ENCODE measurements at places on chromosomes 7 and 10.

DNA sequence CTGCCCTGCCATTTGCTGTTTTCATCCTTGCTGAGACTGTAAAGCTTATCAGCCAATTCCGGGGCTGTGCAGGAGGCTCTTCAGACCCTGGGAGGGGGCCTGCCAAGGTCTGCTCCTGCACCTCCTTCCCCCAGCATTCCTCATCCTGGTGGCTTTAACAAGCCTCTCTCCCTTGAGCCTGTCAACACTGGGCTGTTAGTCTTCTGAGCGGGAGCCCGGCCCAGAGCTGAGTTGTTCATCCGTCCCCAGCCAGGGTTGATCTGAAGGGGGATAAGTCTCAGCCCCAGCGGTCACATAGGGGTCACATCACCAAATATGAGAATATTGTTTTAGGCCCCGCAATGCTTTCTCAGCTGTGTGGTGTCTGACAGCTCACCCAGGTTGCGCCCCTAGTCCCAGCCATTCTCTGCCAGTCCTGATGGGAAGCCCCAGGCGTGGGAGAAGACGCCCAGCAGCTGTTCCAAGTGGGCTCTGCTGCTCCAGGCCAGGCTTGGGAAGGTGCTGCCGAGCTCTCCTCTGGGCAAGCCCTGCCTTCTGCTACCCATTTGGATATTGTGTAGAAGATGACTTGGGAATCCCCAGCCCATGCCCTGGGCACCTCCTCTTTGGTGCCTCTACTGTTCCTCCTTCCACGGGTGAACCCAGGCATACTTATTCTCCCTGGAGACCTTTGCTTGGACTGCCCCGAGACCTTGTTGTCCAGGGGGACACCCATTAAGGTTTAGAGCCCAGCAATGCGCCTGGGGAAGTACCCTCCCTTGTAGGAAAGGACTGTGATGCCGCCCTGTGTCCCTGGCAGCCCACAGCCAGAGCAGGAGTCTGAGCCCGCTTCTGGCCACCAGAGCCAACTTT, 23.5 kb upstream of the TRIM8 start:
- DNase-seq = no peak

DNA sequence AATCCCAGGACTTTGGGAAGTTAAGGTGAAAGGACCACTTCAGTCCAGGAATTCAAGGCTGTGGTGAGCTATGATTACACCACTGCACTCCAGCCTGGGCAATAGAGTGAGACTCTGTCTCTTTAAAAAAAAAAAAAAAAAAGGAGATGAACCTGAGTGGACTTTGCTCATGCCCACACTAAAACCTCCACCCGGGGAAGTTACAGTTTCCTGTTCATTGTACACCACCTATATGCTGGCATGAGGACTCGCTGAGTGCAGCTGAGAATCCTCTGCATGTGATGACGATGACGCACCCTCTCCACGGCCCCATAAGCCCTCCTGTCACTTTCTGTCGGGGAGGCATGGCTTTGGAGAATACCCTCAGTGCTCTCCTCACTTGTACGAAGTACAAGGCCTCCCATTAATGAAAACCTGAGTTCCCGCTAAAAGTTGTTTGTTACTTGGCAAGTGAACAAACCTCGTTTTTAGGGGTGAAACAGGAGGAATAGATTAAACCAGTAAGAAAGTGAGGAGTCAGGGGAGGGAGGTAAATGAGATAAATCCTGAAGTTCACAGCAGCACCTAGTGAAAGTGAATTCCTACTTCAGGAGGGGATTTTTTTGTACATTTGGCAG, 15.9 kb downstream of the TMEM176B start:
- DNase-seq = no peak

- DNase-seq = no peak
Observed at GRCh38 chr10:2214805-2215204, 477.5 kb upstream of the ADARB2 start.

GRCh38 chr7:131455546-131455945, 100.9 kb downstream of the PODXL start:
- no peak for DNase-seq

- DNase-seq = no peak
Observed at GRCh38 chr7:15558756-15559155, 3.1 kb downstream of the AGMO start.

DNA sequence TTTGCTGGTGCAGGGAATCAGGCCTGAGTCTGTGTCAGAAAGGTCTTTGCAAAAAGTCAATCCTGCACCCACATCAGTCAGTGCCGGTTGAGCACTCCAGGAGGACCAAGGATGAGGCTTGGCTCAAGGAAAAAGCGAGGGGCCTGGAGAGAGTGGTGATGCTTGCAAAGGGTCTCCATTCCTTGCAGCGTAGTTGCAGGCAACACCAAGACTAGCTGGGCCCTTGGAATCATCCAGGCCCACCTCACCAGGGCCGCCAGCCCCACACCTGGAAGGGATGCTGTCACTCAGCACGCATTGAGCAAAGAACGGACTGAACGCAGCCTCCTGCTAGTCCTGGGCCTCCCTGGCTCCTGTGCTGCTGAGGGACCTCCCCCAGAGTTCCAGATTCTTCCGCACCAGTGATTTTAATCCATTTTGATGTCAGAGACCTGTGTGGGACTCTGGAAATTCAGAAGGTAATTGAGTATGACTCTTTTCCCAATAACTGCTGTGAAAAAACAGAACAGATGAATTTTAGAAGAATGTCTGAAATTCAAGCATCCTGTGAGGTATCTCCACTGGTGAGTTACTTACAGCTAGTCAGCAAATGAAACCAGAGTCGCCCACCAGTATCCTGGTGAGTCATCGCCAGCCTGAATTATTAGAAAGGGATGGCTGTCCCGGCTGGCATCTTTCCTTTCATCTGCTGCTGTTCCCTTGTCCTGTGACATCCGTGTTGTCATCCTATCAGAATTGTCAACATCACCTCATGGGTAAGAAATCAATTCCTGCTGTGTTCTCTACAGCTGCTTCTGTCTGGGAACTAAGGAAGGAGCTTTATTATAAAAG, 150.8 kb upstream of the NPS start:
- no peak for DNase-seq
